MV-4-11 (cell line): ENCODE measurements at places on chromosomes 11 and 22.

GRCh38 chr11:105071089-105071732, 26.1 kb upstream of the CARD16 start:
- peak; percentile 44 for DNase-seq

DNA sequence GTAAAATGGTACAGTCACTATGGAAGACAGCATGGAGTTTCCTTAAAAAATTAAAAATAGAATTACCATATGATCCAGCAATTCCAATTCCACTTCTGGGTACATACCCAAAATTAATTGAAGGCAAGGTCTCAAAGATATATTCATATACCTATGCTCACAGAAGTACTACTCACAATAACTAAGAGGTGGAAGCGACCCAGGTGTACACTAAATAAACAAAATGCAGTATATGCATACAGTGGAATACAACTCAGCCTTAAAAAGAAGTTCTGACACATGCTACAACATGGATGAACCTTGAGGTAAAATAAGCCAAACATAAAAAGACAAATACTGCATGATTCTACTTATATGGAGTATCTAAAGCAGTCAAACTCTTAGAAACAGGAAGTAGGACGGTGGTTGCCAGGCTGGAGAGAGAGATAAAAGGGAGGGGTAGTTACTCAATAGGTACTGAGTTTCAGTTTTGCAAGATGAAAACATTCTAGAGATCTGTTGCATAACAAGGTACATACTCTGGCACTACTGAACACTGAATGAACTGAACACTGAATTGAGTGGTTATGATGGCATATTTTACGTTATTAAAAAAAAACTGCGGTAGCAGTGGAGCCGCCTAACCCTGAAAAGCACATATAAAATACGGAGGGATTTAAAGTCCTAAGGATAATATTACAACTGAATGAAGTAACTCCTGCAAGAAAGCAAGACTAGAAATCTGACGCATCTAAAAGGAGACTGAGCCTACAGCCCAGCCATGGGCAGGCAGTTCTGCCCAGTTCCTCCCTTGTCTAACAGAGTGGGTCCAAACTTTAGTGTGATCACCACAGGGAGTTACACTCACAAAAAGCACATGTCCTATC, 12.8 kb downstream of the DGCR2 start:
- DNase-seq: peak; percentile 98

- no peak for DNase-seq
Observed at GRCh38 chr11:91641153-91641552, 583.5 kb upstream of the FAT3 start.

DNA sequence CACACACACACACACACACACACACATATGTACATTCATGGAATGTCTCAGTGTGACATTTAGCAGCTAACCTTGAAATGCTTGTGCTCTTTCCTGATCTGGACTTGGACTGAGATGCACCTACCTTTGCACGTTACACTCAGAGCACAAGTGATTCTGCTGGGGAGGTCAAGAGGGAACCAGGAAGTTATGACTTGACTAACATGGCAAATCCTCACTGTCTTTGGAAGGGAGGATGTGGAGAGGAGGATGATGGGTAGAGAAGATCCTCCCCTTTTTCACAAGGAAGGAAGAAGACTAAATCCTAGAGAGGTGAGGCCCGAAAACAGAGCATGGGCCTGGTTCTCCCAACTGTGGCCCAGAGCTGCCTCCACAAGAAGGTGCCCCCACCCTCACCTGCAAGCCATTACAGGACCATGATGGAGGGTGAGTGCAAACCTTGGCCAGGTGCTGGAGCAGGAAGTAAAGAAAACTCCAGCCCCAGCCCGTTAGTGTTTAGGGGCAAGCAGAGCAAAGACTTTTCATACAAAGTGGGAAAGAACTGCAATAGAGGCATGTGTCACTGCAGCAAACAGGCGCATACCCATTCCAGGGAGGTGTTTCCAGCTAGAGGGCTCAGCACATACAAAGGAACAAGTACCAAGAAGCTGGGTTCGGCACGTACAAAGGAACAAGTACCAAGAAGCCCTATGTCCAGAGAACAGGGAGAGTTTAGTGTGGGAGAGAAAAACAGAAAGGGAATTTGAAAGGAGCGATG, 26.4 kb downstream of the SCN4B start:
- no peak for DNase-seq

- no peak for DNase-seq
Observed at GRCh38 chr11:121523581-121524232, 70.9 kb upstream of the SORL1-AS1 start.

DNA sequence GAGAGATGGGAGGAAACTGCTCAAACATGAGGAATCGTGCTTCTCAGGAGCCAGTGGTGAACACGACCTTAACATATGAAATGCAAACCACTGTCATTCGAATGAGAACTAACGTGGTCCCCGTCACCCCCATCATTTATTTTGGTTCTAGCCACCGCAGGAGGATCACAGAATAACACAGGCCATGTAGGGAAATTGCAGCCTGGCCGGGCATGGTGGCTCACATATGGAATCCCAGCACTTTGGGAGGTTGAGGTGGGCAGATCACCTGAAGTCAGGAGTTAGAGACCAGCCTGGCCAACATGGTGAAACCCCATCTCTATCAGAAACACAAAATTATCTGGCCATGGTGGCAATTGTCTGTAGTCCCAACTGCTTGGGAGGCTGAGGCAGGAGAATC, 27.1 kb downstream of the KRTAP5-5 start:
- no peak for DNase-seq

- no peak for DNase-seq
Observed at GRCh38 chr11:959608-960007, 33.9 kb downstream of the AP2A2 start.

DNA sequence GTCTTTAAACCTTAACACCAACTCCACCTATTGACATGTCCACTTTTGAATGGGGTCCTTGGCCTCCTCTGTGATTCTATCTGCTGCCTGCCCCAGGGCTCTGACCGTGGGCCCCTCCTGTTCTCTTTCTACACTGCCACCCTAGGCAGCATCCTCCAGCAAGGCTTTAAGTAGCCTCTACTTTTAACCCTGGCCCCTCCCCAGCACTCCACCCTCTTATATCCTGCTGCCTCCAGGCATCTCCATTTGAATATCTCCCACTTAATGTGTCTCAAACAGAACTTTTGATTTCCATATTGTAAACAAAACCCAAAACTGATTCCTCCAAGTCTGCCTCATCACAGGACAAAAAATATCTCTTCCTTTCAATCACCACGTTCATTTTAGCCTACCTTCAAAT, 90.5 kb upstream of the ARHGAP32 start:
- DNase-seq: no peak

- peak; percentile 14 for DNase-seq
Observed at GRCh38 chr22:47030881-47031627, 268.6 kb downstream of the TBC1D22A start.

GRCh38 chr22:50710221-50710620, 27.8 kb upstream of the ACR start:
- DNase-seq: no peak
